ENCODE measurements at places on chromosomes 1 and 21.

DNA sequence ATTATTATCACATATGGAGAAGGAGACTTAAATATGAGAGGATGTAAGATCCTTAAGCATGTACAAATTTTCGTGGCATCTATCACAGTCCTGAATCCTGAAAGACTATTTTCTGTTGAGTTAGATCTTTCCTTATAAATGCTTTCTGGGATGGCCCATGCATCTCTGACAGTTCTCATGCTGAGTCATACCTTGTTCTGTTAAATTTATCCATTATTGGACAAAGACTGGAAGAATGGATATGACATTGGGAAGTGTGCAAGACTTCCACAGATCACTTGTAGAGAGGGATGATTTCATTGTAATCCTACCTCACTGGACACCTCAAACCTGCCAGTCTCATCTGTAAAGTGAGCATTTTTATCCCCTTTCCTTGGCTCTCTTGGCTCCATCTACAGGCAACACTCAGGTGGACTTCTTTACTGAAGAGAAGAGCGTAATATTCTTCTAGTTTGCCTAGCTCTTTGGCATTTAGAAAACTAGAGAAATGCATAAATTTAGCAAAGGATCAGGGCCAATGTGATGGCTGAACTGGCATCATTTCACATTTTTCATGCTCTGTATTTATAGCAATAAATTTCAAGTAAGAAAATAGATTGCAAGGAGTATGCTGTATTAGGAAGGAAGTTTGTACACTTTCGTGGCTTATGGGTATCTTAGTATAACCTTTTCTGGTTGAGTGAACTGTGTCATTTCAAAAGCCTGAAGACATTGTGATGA is 128.2 kb downstream of the NFIA start:
- DNase-seq = no peak

DNA sequence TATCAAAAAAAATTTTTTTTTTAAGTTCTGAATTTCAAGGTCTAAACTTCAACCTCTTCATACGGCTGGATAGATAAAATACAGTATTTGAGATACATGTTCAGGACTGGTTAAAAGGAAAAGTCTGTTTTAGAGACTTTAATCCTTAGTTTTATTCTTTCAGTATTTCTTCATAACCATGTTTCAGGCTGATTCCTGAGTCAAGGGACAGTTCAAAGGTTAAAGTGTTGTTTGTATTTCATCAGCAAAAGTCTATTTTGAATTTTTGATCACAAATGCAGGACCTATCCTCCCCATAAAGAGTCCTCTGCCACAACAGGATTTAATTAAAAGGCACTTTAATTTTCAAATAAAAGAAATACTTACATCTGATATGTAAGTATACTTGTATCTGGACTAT is 53.5 kb downstream of the SELENOF start:
- DNase-seq = no peak

DNA sequence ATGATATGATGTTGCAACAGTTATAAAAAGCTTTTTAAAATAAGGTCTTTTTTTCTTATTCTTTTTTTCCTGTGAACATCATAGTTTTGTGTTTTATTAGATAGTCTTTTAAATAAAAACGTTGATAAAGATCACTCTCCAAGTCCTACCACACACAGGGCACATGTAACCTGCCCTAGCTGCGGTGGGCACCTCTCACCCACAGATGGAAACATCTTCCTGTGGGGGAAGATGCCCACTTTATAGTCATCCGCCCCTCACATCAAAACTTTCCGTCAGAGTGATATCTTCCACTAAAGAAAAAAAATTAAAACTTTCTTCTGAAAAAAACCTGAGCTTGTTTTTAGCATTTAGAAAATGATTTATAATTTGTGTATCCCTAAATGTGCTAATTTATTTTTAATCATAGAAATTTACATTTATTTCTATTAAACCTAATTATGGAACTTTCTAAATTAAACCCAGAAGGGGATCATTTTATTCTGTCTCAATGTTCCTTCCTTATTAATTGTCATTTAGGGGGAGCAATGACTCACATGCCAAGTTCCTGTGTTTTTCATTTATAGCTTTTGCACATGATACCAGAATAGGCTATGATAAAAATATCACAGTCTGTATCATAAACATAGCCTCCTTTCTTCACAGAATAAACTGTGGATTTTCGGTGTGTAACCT is 24.7 kb downstream of the TNFRSF9 start:
- DNase-seq = no peak

GRCh38 chr1:50278410-50278809 is 144.8 kb downstream of the DMRTA2 start:
- DNase-seq = no peak

GRCh38 chr1:61370177-61370912 is 288.0 kb downstream of the NFIA start:
- no peak for DNase-seq

- DNase-seq = no peak
These were observed at the start of gene NCF2 for GRCh38 chr1:183590244-183591191. Gene NCF2, minus strand, starts transcription at chr1:183590459. Its CDS starts 130 bp downstream, at chr1:183590329.

GRCh38 chr1:6688001-6688400 is 13.6 kb downstream of the DNAJC11 start:
- DNase-seq = no peak

DNA sequence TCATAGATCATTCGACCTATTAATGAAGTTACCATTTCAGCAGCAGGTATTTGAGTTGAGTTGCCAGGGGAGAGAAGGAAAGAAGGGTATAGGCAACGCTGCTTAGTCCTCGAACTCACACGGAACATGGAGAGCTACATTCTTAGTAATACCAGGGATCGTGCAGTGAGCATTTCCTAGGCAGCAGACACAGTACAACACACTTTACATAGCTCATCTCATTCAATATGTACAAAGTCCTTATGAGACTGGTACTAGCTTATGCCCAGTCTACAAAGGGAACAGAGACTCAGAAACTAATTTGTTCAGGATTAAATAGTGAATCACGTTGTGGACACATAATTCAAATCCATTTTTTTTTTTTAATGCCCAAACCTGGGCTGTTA is 25.6 kb downstream of the IRF2BP2 start:
- DNase-seq = no peak

DNA sequence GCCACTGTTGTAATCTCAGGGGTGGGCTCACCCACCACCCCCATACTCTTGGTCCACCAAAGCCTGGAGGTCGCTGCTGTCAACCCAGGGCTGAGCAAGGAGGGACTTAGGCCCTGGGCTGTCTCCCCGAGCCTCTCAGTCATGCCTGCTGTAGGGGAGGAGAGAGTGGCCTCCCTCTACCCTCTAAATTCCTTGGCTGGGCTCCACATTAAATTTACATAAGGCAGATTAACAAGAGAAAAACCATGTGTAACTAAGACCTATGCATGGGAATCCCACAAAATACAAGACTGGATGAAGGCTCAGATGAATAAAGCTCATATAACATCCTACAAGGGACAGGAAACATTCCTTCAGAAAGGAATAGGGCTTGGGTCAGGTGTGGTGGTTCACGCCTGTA is 1.8 kb upstream of the PIK3CD start:
- DNase-seq = no peak

DNA sequence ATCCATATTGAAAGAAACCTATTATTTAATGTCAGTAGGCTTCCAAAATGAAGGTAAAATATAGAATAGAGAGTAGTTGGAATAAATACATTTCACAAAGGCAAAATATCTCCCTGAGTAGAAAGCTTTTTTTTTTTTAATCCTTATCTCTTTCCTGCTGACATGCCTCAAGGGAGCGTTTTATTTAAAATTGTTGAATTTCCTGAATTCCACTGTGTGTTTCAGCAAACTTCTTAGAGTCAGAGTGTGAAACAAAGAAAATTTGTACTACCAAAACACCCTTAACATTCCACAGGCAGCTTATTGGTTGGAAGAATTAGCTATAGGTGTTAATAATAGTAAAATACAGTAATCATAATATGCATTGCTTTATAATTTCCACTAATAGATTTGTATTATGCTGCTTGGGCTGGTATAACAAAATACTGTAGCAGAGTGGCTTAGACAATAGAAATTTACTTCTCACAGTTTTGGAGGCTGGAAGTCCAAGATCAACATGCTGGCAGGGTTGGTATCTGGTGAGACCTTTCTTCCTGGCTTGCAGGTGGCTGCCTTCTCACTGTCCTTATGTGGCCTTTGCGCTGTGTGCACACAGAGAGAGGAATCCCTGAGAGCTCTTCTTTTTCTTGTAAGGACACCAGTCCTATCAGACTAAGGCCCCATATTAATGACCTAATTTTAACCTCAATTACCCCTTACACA is 468.4 kb upstream of the C1orf87 start:
- no peak for DNase-seq

DNA sequence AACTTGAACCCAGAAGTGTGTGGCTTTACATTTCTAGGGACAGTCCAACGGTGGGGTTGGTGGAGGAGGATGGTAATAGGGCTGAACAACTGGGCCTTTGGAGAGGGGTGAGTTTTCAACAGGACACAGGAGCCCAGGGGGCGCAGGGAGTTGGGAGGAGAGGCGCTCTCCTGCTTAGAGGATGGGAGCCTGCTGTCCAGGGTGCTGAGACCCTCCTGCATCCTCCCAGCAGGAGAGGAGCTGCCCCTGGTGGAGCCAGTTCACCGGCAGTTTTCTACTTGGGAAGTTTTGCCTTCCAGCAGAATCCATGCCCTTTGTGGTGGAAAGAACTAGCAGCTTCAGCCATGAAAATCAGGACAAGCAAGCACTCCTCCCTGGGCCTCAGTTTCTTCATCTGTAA is 8.6 kb downstream of the KCNC4 start:
- DNase-seq = no peak

DNA sequence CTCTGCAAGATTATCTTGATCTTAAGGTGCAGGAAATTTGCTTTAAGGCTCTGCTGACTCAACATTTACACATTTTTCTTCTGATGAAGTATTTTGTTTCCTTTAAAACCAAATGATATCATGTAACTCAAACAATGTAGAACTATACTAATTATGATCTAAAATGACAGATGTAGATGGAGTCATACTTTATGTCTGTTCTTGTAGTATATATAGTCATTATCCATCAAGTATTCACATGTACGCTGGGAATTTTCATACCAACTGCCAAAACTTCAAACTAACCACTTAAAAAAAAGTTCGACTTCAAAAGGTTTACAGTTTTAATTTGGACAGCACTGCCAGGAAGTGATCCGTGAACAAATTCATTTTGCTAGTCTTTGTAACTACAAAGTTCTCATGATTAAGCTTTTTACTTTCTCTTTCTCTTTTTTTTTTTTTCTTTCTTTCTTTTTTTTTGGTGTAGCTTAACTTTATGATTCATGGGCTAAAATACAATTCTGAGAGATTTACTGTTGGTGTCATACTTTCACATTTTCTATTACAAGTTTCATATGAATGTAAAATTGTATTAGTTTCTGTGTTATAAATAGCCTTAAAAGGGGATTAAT is 509.0 kb upstream of the CXADR start:
- DNase-seq = no peak

DNA sequence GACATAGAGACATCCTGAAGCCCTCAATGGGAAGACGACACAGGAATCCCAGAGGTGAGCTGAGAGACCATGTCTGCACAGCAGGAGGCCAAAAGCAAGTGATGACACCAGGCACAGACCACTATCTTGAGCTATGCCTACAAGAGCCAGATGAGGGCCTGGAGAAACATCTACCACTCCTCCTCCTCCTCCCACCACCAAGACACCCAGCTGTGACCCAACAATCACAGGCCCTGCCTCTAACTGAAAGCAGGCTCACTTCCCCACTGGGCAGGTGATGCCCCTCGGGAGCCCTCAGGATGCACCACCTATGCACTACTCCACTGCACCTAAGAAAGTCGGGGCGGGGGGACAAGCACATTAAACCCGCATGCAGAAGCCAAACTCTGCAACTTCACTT is 16.5 kb downstream of the TADA1 start:
- DNase-seq = no peak

DNA sequence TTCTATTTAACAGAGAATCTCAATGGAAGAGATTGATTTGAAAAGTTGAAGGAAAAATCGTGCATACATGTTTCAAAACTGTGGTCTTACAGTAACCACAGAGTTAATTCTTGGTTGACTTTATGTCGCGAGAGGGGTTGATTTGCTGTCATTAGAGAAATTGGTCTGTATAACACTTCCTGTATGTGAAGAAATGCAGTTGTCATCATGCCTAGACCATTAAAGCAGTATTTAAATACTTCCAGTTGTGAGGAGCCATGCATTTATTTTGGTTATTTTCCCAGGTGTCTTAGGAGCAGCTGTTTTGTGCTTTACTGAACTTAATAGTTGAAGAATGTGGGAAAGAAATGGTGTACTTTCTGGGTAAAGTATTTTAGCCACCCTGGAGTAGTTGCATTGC is 76.2 kb downstream of the NFIA start:
- no peak for DNase-seq

GRCh38 chr1:29675481-29676263 is 439.4 kb downstream of the PTPRU start:
- DNase-seq = no peak

GRCh38 chr1:199172171-199173124 is 533.6 kb downstream of the PTPRC start:
- no peak for DNase-seq

DNA sequence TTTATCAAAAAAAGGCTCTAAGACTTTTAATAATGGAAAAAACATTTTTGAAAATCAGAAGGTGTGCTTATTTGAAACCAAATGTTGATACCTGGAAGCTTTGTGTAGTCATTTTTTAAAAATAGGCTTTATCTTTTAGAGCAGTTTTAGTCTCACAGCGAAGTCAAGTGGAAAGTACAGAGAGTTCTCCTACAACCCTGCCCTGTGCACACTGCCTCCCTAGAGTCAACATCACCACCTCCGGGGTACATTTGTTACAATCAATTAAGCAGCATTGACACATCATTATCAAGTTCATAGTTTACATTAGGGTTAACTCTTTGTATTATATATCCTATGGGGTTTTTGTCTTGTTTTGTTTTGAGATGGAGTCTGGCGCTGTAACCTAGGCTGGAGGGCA is 10.7 kb upstream of the ERO1B start:
- no peak for DNase-seq

- DNase-seq = no peak
These were observed 123.3 kb upstream of the GPR52 start for GRCh38 chr1:174324493-174324892.

- DNase-seq = no peak
These were observed 987 bp downstream of the GPR137B start for GRCh38 chr1:236143104-236143948.

GRCh38 chr1:39657402-39657801 is 14.5 kb downstream of the NT5C1A start:
- DNase-seq = no peak

DNA sequence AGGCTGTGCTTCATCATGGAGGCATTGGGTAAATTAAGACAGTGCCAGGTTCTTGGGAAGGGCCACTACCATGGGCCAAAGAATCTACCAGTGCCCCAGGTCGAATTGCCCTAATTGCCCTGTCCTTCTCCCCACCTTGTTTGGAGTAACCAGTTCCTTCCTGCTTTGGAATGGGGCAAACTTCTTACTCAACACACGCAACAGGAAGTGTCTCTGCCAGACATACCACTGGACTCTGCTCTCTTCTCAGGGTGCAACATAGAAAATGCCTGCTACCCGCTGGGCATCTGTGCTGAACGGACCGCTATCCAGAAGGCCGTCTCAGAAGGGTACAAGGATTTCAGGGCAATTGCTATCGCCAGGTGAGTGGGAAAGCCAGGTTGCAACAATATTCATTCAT is 15.8 kb downstream of the CDA start:
- DNase-seq = no peak

All from SW 1271 (cell line).